GM03348 (cell line): ENCODE measurements at places on chromosomes 4 and X.

- DNase-seq: no peak
These were observed 379.6 kb downstream of the ARHGAP24 start for GRCh38 chr4:85854546-85854945.

- DNase-seq: no peak
These were observed 545.6 kb upstream of the LCORL start for GRCh38 chr4:18566970-18567799.

DNA sequence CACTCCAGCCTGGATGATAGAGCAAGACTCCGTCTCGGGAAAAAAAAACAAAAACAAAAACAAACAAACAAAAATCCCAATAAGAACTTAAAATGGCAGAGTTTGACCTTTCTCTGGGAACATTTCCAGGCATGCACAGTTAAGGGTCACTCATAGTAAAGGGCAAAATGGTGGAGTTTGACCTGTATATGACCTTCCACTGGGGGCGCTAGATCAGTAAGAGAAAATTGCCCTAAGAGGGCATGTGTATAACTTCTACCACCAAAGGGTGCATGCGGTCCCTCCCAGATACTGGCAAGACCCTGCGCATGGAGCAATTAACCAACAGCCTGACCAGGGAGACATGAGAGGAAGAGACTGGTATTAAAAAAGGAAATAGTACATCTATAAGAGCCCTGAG, 177.2 kb downstream of the MOSPD2 start:
- no peak for DNase-seq

- DNase-seq: peak; percentile 69
These were observed 69.5 kb downstream of the PDE5A start for GRCh38 chr4:119559044-119559647.

- DNase-seq: no peak
These were observed 11.4 kb downstream of the TNIP2 start for GRCh38 chr4:2744576-2745270.
